Stimulated activated CD8-positive, alpha-beta memory T cell treated with anti-CD3 and anti-CD28 coated beads, Interleukin-4, amount 100 ng/mL, for 24 hours (primary cell): ENCODE measurements at places on chromosomes 13 and 19.

GRCh38 chr19:45789035-45789786 is 3.4 kb downstream of the DMWD start:
- no peak for DNase-seq

GRCh38 chr13:36282821-36283432 is 14.7 kb downstream of the CCDC169 start:
- DNase-seq = no peak

- DNase-seq = no peak
These were observed 40.8 kb upstream of the TPP2 start for GRCh38 chr13:102555914-102556553.

DNA sequence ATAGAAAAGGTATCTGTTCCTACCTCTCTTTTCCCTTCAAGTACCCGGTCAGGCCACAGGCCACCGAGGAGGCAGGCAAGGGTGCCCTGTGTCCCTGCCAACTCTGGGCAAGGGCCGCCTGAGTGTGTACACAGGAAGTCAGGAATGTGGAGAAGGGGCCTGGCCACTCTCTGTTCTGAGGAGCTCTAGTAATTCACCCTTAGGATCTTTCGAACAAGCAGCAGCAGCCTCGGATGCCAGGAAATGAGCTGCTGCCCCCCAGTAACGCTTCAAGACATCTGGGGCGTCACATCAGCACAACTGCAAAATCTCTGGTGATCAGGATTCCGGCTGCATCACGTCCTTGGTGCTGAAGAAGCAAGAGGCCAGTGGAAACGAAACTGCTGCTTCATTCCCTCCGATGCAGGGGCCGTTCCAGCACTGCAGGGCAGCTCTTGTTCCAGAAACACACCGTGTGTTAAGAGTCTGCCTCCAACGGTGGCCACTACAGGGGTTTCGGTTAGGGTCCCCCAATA is 2.0 kb downstream of the RAB20 start:
- no peak for DNase-seq

DNA sequence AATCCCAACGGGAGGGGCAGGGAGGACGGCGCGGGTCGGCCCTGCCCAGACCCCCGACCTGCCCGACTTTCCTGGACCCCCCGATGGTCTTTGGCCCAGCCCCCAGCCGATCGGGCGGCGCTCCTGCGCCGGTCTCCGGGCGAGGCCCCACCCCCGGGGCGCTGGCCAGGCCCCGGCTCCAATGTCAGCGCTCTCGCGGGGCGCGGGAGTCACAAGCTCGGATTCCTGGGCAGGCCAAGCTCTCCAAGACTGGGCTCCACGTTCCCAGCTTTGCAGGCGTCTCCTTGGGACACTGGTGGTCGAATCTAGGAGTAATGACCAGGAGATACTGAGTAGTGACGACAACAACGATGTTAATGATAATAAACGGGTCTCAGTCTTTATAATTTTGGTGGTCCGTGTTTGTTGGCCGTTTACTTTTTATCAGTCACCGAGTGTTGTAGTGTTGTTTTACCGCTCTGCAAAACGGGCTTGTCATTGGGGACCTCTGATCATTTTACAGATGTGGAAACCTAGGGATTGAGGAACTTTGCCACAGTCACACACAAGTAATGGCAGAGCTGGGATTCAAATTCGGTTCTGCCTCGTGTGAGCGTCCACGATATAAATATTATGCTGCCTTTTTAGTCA is 545 bp downstream of the RAD23A start:
- DNase-seq = peak; percentile 42

DNA sequence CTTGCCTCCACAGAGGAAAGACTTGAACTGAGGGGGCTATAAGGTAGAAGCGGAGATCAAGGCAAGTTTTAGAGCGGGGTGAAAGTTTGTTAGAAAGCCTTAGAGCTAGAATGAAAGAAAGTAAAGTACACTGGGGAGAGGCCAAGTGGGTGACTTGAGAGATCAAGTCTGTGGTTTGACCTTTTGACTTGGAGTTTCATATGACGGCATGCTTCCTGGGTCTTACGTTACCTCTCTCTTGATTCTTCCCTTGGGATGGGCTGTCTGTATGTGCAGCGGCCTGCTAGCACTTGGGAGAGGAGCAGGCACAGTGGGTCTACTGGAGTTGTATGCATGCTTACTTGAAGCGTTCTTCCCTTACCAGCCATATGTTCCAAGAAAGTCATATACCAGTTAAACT is 1768.5 kb downstream of the PCDH9 start:
- no peak for DNase-seq

DNA sequence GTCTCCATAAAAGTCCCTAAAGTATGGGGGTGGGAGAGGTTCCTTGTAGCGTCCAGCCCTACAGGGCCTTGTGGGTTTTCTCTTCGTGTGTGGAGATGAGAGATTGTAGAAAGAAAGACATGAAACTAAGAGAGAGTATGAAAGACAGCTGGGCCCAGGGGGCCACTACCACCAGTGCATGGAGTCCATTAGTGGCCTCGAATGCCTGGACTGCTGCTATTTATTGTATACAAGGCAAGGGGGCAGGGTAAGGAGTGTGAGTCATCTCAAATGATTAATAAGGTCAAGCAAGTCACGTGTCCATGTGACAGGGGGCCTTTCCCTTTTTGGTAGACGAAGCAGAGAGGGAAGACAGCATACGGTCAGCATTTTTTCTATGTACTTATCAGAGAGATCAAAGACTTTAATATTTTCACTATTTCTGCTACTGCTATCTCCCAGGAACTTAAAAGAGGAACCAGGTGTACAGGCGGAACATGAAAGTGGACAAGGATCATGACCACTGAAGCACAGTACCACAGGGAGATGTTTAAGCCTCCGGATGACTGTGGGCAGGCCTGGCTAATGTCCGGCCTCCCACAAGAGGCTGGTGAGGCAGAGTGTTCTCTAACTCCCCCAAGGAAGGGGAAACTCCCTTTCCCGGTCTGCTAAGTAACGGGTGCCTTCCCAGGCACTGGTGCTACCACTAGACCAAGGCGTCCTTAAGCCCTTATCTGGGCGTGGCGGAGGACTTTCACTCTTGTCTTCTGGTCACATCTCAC is 25.5 kb downstream of the FGF21 start:
- no peak for DNase-seq

DNA sequence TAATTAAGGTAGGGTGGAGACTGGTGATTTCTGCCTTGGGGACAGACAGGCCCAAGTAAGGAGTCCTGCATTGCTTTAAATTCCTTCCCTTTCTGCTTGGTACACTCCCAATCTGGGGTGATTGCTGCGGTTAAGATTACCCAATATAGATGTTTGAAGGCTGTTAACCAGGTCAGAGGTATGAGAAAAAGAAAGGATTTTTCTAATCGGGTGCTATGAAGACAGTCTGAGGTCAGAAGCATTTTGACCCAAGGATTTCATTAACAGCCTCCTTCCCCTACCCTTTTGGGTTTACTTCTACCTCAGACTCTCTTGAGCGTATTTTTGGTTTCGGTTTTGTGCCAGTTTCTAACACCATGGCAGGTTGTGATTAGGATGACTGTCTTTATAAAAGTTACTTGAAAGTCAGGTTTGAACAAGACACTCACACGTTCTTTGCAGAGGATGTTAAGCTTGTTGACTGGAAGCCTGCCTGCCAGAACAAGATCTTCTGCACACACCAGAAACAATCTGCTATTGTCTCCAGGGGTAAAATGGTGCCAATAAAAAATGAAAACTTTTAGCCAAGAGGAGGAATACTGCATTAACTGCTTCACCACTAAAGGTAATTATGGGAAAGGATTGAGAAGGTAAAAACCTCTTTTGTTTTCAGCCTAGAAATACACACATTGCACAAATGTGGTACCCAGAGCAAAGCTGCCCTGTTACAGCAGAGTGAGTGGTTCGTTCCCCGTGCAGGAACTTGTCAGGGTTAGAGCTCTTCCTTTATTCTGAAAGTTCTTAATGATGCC is 108.8 kb downstream of the NDFIP2 start:
- no peak for DNase-seq

DNA sequence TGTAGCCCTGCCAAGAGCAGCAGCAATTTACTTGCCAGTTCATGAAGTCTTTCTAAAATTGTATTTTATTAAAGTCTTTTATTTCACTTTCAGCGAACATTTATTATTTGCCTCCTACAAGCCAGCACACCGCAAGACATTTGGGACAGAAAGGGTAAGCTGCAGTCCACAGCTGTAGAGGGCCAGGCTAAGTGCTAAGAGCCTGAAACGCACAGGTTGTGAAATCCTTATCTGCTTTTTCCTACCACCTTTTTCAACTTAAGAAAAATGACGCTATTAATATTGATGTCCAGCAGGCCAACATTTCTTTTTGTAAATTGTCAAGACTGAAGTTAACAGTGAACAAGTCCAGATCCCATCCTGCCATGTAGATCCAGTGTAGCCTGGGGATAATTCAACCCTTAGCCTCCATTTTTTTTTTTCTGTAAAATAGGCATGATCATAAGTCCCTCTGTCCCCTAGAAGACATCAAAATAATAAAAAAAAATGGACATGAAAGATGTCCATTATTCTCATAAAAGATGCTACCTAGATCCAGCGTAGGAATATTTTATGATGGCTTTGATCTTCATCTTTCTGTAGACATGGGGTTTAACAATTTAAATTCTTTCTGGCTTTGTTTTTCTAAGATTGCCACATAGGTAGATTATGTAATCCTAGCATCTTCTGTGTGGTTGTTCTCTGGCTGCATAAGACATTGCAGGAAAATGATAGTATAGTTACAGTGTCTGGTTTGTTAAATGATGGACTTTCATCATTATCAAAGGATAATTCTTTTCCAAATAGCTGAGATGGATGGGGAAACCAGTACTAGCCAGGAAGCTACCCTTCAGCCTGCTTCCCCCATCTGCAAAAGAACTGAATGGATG is 128.4 kb downstream of the SHISA2 start:
- DNase-seq = no peak

- DNase-seq = no peak
These were observed 997 bp upstream of the CACNG8 start for GRCh38 chr19:53961523-53962356.

DNA sequence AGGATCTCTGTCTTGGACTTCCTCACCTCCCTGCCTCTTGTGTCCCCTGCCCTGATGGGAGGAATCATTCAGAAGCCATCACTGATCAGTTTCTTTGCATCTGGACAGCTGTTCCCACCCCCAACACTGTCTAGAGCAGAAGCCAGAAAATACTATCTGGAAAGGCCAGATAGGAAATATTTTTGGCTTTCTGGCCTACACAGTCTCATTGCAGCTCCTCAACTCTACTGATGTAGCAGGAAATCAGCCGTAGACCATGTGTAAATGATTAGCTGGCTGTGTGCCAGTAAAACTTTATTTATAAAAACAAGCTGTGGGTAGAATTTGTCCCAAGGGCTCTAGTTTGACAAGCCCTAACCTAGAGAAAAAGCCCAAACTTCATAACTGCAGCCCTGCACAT is 5.6 kb downstream of the SIGLEC7 start:
- DNase-seq = no peak

DNA sequence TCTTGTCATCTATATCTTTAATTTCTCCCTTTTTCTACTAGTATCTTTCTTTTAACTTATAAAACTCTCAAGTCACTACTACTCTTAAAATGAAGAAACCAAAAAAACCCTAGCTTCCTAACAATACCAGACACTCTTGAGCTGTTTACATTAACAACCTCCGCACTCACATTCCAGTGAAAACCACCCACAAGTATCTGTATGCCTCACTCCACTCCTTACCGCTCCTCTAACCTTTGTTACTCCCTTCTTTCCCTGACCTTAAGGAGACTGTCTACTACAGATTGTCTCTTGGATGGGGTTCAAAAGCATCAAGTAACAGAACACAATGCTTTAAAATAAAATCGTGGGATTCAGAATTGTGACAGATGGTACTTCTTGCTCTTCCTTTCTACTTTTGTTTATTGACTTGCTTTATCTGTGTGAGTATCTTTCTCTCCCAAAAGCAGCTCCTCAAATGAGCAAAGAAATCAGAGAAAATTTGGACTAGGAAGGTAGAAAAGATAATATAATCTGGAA is 110.0 kb upstream of the FBXL3 start:
- DNase-seq = no peak

GRCh38 chr19:29431332-29431731 is 94.5 kb upstream of the VSTM2B start:
- no peak for DNase-seq

- DNase-seq = no peak
These were observed 10.1 kb downstream of the FOSB start for GRCh38 chr19:45477713-45478453.

DNA sequence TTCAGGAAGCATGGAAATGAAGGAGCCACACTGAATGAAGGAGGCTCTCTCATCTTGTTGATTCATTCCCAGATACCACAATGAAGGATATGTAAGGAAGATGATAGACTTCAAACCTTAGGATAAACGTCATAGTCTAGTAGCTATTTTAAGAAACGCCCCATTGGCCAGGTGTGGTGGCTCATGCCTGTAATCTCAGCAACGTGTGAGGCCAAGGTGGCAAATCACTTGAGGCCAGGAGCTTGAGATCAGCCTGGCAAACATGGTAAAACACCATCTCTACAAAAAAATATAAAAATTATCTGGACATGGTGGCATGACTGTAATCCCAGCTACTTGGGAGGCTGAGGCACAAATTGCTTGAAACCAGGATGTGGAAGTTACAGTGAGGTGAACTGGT is 17.1 kb upstream of the ZNF841 start:
- no peak for DNase-seq

- no peak for DNase-seq
These were observed at the start of gene DAND5 for GRCh38 chr19:12969292-12969988. TSS of gene DAND5 (plus strand) at chr19:12969576. CDS start at chr19:12969661, 85 bp downstream.

GRCh38 chr19:39546599-39546998 is 6.6 kb upstream of the EID2 start:
- DNase-seq = no peak

GRCh38 chr13:114109641-114110041 is 22.8 kb downstream of the RASA3 start:
- DNase-seq = no peak

DNA sequence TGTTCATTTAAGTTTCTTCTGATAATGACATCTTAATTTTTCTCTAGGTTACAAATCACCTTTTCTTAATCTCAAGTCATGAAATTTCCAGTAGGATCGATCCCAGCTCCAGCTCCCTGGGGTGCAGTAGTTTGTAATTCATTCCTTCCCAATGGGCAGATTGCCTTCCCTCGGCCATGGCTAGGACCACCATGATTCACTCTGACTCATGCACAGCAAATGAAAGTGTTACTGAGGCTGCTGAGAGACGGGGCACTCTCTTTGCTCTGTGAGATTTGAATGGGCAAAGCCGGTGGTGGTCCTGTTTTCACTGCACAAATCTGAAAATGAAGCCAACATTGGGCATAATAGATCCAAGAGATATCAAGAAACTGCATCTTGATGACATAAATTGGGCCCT is 202.8 kb upstream of the IRS2 start:
- no peak for DNase-seq

GRCh38 chr19:44823373-44823698 is 14.4 kb downstream of the BCAM start:
- no peak for DNase-seq

GRCh38 chr19:49151267-49152118 is 3.7 kb downstream of the HRC start:
- DNase-seq = no peak

GRCh38 chr19:18588611-18589379 is at the start of gene REX1BD:
TSS of gene REX1BD (plus strand) at chr19:18588798. CDS start at chr19:18588802, 4 bp downstream.
- peak; percentile 82 for DNase-seq

DNA sequence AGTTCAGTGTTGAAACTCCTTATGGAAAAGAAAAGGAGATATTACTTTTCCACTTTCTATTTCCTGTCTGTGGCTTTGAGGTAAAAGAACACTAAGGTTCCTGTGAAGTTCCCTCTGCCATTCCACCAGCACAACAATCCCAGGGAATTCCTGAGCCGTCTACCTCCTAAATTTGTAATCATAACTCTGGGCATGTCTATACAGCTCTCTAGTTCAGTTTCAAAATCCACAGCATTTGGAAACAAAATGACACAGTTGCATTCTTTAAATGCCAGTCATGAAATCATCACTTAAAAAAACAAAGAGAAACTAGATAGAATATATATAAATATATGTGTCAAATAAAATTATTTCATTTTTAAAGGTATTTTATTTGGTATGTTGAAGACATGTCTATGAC is 9.0 kb upstream of the THSD1 start:
- no peak for DNase-seq
